ENCODE measurements at places on chromosomes 3 and 15.

- H3K36me3 ChIP-seq = no peaks in the 10 kb centered on the region
- H3K4me3 ChIP-seq = no peak overlapping the region
- H3K4me1 ChIP-seq = peaks cover 7% of the 10 kb centered on the region
Measured at GRCh38 chr3:52025453-52025852, 29.8 kb upstream of the RPL29 start.

- H3K27me3 ChIP-seq = peaks cover 21% of the 10 kb centered on the region
- no peak overlapping the region for H3K27ac ChIP-seq
- H3K4me3 ChIP-seq = no peak overlapping the region
- H3K4me1 ChIP-seq = no peaks in the 10 kb centered on the region
- no peak for DNase-seq
- H3K36me3 ChIP-seq = no peaks in the 10 kb centered on the region
Measured at GRCh38 chr15:60183366-60183765, 179.3 kb downstream of the FOXB1 start.

- no peaks in the 10 kb centered on the region for H3K4me1 ChIP-seq
- peaks cover 1% of the 10 kb centered on the region for H3K27me3 ChIP-seq
- H3K27ac ChIP-seq = no peak overlapping the region
- DNase-seq = no peak
Measured at GRCh38 chr15:67809441-67809840, 15.9 kb upstream of the SKOR1 start.

DNA sequence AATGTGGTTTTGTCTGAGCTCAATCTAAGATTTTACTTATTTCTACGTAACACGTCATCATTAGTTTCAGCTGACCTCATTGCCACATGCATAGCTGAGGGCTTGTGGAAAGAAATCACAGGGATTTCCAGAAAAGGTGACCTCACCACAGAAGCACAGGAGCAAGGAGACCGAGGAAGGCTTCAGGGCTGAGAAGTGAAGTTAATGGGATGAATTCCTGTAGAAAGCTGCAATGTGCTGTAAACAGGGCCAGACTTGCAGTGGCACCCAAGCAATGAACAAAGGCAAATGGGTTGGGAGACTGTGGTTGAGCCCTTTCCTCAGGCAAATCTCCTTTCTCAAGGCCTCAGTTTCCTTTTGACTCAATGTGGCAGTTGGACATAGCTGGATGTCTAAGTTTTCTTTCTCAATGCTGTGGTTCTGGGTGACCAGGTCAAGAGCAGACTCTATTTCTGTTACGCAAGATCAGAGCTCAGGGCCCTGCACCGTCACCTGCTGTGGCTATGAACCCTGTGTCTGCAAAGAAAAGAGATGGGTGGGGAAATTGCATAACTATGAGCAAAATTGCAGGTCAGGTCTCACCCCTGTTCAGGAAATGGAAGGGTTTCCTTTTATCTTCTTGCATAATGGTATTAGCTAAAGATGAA is 252.2 kb upstream of the TBL1XR1 start:
- H3K4me3 ChIP-seq = peak overlapping the region; percentile 50
- H3K4me1 ChIP-seq = peaks cover 16% of the 10 kb centered on the region
- no peaks in the 10 kb centered on the region for H3K27me3 ChIP-seq
- DNase-seq = no peak
- peak overlapping the region; percentile 87 for H3K27ac ChIP-seq
- no peaks in the 10 kb centered on the region for H3K36me3 ChIP-seq

DNA sequence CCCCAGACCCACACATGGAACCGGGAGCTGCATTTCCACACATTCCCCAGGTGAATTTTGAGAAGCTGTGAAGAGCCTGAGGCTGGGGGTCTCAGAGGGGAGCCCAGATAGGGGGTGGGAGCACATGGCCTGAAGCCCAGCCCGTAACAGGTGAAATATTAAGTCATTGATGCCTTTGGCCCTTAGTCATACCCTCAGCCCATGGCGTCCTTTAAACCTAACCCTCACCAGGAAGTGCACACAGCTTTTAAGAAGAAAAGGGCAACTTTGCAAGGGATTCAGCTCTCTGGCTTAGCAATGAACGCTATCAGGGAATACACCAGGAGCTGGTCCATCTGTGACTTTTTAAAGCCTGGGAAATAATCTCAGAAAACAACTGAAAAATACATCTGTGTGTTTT is 40.6 kb downstream of the WNT7A start:
- no peak for DNase-seq
- H3K27ac ChIP-seq = no peak overlapping the region
- no peaks in the 10 kb centered on the region for H3K27me3 ChIP-seq

DNA sequence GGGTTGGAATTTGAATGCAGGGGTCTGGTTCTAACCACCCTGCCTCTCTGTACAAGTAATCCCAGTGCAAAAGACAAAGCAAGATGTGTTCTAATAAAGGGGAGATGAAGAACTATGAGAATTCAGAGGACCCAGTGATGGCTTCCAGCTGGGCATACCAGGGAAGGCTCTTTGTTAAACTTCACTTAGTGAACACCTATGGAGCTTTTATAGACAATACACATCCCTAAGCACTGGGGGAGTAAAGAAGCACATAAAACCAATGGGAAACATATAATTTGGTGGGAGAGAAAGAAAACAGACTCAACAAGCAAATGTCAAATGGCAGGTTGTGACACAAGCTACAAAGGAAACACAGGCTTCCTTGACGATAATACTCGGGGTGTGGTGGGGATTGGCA is 47.9 kb upstream of the RNU6-1 start:
- H3K36me3 ChIP-seq = no peaks in the 10 kb centered on the region
- peaks cover 33% of the 10 kb centered on the region for H3K27me3 ChIP-seq
- H3K4me3 ChIP-seq = no peak overlapping the region
- peaks cover 13% of the 10 kb centered on the region for H3K4me1 ChIP-seq
- H3K27ac ChIP-seq = no peak overlapping the region
- no peak for DNase-seq
